NCI-H82 (cell line): ENCODE measurements at places on chromosomes 1 and 21.

DNA sequence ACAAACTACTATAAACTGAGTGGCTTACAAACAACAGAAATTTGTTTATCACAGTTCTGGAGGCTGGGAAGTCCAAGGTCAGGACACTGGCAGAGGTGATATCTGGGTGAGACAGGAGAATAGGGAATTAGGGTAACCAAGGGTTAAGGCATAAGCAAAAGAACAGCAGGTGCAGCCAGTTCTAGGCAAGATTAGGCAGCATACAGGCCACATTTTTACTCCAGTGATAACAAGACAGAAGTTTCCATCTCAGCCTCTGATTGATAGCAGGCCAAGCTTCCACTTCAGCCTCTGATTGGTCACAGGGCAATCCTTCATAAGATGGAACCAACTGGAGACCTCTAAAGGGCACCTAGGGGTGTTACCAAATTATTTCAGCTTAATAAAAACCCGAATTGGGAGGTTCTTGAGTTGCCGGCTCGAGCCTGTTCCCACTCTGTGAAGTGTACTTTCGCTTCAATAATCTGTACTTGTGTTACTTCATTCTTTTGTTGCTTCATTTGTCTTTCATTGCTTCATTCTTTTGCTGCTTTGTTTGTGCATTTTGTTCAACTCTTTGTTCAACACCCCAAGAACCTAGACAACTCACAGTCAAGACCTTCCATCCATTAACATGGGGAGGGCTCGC lies 185.6 kb downstream of the TOMM20 start:
- DNase-seq: no peak

- peak; percentile 47 for DNase-seq
These were observed 673.0 kb downstream of the USP25 start for GRCh38 chr21:16402752-16403151.

- DNase-seq: no peak
These were observed 243.0 kb downstream of the KIF26B start for GRCh38 chr1:245397771-245398170.

DNA sequence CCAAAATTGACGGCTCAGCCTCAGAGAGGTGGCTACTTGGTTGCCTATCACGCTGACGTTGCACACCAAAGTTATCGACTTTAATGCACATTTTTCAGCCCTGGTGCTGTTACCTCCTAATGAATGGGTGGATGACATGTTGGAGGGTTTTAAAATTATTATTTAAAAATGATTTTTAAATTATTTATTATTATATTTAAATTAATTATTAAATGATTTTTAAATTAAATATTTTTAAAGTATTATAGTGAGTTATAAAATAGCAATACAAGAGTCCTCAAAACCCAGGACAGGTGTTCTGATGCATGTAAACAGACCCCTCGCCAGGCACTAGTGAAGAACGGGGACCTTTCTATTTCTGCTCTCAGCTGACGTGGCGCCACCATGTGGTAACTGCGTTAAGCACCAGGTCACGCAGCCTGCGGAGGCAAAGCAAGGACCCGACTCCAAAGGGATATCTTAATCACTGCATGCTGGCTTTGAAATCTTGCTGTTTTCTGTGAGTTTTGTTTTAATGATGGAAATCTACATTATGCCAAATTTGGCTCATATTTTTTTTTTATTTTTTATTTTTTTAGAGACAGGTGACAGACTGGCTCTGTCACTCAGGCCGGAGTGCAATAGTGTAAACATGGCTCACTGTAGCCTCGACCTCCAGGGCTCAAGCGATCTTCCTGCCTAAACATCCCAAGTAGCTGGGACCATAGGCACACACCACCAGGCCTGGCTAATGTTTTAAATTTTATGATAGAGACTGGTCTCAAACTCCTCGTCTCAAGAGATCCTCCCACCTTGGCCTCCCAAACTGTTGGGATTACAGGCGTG lies 22.6 kb downstream of the CASP9 start:
- peak; percentile 88 for DNase-seq

- DNase-seq: peak; percentile 71
These were observed 624 bp downstream of the SLC41A1 start for GRCh38 chr1:205812271-205812877.

- DNase-seq: no peak
These were observed 23.8 kb upstream of the C1orf115 start for GRCh38 chr1:220666349-220666748.

DNA sequence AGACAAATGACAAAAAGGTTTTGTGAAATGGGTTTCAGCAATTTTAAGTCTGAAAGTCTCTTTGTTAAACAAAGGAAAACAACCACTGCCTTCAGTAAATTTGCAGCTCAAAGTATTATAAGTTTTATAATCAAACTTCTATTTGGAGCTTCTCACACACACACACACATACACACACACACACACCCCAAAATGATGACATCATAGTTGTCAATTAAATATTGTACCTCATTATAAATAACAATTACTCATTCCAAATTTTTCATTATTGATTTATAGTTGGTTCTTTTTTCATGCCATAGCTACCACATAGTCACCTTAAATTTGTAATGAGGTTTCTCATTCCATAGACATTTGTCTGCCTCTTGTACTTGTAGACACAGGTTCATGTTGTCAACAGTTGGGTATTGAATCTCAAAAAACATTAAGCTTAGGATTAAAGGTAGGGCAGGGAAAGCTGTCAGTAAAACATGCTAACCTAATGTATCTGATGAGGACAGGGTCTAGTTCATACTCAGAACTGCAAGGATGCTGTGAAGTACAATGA lies 2.4 kb upstream of the SERTAD4 start:
- no peak for DNase-seq

DNA sequence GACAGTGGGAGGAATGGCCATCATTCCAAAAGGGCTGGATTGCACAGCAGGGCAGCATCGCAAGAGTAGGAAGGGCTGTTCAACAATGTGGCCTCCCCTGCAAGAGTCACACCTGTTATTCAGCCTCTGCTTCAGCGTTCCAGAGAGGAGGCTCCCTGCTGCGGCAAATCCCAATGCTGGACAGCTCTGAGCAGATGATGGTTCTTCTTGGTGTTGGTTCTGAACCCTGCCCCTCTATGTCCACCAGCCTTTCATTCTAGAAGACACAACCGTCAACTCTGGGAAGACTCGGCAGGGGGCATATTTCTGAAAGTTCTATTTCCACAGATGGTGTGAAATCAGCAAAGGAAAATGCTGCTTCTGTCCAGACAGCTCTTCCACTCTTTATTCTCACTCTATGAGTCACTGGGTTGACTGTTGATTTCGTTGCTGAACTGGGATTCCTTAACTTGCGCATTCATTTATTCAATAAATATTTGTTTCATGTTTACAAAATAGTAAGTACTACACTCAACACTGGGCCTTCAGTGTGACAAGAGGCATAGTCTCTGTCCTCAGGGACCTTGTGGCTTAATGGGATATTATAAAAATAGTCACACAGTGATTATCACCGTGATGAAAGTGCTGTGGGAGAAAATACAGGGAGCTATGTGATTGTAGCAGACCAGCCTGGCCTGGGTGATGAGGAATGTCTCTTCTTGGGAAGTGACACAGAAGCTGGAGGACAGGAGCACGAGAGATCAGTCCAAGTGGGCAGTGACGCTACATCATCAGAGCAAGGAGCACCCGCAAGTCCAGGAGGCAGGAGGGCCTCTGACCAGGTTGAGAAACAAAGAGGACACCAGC lies 260.3 kb downstream of the SIPA1L2 start:
- no peak for DNase-seq

DNA sequence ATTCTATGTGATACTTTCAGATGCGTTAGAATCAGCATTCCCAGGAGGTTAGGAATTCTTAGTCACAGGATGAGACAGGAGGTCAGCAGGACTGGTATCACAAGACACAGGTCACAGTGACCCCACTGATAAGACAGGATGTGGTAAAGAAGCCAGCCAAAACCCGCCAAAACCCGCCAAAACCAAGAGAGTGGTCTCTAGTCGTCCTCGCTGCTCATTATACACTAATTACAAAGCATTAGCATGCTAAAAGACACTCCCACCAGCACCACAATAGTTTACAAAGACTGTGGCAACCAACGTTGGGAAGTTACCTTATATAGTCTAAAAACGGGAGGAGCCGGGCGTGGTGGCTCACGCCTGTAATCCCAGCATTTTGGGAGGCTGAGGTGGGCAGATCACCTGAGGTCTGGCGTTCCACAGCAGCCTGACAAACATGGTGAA lies 13.9 kb upstream of the ACTA1 start:
- DNase-seq: no peak

DNA sequence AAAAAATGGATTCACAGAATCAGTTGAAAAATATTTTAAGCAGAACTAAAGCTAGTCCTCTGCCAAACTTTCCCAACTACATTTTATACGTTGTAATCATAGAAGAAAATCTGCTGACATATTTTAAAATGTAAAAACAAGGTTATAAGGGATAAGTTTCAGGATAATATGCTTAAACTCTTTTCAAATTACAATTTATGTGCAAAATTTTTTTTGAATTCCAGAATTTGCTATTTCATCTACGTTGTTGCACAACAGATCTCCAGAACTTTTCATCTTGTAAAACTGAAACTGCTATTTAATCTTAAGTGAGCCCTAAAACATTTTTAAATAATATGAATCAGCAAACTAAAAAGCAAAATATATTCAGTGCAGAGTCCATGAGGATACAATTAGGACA lies 5.9 kb downstream of the EDEM3 start:
- DNase-seq: no peak

- peak; percentile 89 for DNase-seq
These were observed 45.1 kb upstream of the GUCA2A start for GRCh38 chr1:42209526-42210251.
